ENCODE measurements at places on chromosomes 1 and 21.

DNA sequence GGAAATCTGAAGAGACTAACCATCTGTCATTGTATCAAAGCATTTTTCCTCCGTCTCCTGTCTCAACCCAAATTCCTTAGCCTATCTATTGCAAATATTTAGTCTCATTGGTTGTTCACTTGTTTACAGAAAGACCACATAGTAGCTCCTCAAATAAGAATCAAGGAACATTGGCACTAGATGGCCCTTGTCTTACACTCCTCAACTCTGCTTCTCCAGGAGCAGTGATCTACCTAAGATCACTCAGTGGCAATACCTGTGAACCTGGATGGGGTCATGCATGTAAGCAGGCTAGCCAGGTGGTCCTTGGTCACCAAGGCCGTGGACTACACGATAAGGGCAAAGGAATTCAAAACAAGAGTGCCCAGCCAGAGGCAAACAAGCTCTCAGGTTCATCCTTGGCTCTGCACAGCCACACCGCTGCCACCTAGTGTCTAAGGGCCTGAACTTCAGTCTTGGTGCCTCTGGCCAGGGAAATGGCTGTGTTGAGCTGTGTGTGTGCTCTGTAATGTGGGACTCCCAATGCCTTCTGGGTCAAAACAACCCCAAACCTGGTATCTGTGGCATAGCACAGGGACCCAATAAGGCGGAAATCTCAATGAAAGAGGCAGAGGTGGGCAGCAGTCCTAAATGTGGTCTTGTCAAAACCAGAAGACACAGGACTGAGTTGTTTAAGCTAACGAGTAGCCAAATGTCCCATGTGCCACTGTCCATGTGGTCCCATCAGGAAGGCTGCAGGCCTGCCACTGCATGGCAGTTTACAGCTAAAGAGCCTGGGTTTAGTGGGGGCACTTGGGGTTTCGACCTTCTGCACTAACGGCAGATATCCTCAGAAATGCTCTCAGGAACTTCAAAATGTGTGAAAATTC lies 54.5 kb downstream of the GPR161 start:
- DNase-seq = no peak

DNA sequence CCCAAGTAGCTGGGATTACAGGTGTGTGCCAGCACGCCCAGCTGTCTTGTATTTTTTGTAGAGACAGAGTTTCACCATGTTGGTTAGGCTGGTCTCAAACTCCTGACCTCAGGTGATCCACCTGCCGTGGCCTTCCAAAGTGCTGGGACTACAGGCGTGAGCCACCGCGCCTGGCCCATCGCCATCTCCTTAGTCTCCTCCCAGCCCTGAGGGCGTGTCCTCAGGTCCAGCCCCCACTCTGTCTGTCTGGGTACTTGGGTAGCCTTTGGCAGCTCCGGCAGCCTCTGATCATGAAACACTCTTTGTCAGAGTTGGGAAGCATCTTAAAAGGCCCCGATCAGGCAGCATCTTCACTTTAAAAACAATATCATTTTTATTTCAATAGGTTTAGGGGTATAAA lies 90.3 kb upstream of the DISP3 start:
- DNase-seq = no peak

DNA sequence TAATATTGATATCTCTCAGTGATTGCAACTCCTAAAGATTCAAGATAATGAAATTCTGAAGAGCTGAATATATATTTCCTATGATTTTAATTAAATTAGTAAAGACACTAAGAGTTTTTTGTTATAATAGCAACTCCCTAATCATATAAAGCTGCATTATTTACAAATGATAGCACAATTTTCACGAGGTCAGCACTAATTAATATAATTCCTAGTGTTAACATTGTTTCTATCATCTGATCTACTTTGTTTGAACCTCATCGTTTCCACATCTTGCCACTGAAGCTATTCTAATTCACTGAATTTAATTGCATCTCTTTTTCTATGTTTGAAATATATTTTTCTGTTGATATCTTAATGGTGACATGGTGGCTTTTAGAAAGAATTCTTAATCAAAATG lies 279.1 kb upstream of the ADGRL4 start:
- no peak for DNase-seq

GRCh38 chr1:62230718-62231117 lies 36.1 kb downstream of the L1TD1 start:
- no peak for DNase-seq

- no peak for DNase-seq
These were observed at the start of gene LPAR3 for GRCh38 chr1:84892705-84893618. Gene LPAR3 (minus strand): TSS chr1:84893206. CDS start chr1:84866120, 27,086 bp downstream.

DNA sequence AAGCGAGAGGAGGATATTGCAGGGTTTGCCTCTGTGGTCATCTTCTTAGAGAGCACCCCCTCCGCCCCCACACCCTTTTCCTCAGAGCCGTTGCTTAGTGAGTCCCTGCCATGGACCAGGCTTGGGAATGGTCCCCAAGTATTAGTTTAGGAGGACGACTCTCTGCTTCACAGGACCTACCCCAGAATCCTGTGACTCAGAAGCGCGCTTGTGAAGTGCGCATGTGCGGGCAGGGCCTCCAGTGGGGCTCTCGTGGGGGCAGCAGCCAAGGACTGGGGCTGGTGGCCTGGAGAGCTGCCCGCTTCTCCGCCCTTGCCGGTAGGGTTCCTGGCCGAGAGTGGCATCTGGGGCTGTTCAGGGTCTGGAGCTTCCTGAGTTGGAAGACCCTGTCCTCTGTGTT lies 37.3 kb upstream of the HMGN1 start:
- no peak for DNase-seq

DNA sequence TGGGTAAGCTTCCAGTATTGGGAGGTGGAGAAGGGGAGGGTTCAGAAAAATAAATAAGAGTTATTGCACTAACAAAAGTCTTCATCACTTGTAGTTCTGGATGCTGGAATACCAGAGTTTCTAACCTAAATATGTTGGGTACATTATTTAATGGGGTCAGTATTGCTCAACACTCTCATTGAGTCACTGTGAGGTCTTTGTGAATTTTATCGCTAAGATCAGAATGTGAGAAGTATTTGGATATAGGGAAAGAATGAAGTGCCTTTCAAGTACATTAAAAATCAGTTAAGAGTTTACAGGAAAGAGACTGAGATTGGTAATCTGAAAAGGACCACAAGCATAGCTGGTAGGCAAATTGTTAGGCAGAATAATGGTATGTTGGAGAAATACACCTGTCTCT lies 8.8 kb downstream of the SNRPE start:
- DNase-seq = no peak

Measured in vagina (tissue), 2 donors.